ENCODE measurements at places on chromosomes 12 and 14.
A peak's percentile ranks its signal among the peaks of the same experiment; 100 is the strongest.

- ATAC-seq, result peak; percentile 48
These were observed 2.4 kb downstream of the SINHCAF start for GRCh38 chr12:31323391-31324115.

GRCh38 chr14:104473244-104473565 lies 106.4 kb upstream of the C14orf180 start:
- no peak for ATAC-seq

GRCh38 chr12:127060310-127060847 lies 1206.6 kb upstream of the TMEM132C start:
- no peak for ATAC-seq

GRCh38 chr12:64147875-64148274 lies 74.2 kb downstream of the KICS2 start:
- no peak for ATAC-seq

GRCh38 chr14:75738192-75738591 lies 77.1 kb downstream of the TTLL5 start:
- no peak for ATAC-seq

DNA sequence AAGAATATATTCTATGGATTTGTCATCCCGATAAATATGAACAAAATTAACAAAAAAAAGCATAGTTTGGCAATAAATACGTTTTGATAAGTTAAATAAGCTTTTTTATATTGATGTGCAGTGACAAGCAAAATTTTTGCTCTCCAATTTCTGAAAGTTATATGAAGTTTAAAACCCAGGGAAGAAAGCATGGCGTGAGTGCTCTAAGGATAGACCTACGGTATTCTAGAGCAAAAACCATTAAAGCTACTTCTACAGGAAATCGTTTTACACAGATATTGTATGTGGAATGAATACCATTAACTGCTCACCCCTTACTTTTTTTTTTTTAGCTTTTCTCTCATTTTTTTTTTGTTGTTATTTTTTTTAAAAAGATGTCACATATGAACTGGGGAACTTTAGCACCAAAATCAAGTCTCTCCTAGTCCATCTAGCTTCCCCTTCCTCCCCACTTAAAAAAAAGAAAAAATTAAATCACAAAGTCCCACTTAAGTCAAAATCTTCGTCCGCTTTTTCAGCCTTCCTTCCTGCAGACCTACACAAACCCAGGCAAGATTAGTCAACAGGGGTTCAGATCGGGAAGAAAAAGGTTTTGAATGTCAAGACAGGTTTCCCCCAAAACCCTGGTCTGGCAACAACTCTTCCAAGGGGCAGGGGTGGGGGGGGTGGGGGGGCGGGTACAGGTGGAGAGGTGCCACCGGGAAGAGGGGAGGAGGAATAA lies 4.4 kb downstream of the ZFP36L1 start:
- no peak for ATAC-seq

- ATAC-seq, result peak; percentile 74
These were observed 6.0 kb upstream of the SDSL start for GRCh38 chr12:113416091-113416754.

DNA sequence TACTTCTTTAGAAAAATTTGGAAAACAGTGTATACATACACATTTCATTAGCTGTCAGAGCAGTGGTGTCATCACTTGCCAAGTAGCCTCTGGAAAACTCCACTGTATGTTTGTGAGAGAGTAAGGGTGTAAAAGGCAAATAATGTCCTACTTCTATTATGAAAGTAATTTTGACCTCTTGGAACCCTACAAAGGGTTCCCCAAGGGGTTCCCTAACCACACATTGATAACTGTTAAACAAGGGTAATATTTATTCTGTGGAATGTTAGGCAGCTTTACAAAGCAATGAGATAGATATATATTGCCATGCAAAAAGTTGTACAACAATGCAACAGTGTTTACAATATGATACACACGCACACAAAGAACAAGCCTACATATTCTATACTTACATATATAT lies 18.6 kb upstream of the DHRS2 start:
- no peak for ATAC-seq

DNA sequence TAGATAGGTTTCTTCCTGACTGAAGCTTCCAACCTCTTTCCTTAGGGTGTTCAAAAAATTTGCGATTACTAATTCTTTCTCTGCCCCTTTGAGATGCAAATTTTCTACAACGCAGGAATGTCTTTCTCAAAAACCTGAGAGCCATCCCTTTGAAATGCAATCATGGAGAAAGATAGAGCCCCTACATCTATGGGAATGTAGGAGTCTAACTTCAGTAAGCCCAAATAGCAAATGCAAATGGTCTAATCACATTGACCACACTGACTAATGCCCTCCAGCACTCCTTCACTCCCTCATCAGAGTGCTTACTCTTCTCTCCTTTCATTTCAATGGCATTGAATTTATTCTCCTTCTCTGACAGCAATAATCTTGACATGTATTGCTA lies 107.1 kb downstream of the SLC6A15 start:
- no peak for ATAC-seq

DNA sequence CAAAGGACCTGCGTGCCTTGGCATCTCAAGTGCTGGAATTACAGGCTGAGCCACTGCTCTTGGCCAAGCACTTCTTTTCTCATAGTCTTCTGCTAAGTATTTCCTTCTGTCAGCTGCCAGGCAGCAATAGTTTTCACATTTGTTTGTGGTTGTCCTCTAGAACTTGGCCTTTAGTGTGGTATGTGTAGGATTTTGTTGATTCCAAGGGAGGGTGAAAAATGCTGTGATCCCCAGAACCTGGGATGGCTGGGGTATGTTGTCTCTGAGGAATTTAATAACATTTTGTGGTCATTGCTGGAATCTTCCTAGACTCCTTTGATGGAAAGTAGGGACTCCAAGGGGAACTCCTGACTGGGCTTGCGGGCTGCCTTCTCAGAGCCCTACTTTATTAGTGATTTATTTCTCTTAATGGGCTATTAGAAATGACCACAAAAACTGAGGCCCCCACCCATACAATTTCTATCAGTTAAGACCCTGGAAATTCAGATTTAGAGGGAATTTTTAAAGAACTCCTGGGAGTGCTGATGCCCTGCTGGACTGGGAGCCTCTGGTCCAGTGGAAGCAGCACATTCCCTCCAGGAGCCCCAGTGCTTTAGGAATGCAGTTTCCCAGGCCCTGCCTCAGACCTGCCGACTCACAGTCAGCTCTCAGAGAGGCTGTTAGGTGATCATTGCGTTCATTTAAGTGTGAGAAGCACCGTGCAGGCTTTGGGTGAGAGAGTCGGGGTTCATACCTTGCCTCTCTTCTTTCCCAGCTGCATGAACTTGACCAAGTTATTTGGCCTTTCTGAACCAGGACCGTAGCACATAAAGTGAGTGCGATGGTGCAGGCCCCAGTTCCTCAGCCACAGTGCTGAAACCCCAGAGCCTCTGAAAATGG lies 22.7 kb downstream of the TRAF3 start:
- ATAC-seq, result no peak

DNA sequence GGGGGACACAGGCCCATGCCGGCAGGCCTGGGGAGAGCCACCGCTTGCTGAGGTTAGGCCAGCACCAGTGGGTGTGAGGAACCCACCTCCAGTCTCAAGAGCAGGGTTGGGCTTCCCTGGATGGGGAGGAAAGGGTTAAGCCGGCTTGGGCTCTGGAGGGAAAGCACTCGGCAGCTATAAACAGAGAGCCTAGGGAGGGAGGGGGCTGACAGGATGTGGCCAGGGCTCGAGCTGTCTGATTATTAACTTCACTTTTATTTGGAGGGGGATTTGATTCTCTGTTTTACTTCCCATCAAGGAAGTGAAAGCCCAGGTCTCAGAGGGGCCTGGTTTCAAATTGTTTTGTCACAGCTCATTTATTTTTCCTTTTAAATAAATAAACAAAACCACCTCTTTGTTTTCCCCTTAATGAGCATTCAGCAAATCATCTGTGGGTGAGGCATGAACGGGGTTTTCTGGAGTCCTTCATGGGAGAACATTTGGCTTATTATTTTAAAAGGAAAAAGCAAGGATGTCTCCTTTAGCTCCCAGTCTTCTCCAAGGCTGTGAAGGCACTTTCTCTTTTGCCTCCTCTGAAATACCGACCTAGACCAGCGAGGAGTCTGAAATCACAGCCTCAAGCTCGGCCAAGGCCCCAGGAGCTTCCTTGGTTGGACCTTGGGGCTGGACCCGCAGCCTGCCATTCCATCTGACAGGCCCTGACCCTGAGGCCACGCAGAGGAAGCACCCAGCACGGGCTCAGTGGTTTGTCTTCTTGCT lies 21.9 kb upstream of the ZFP36L1 start:
- ATAC-seq, result peak; percentile 69

DNA sequence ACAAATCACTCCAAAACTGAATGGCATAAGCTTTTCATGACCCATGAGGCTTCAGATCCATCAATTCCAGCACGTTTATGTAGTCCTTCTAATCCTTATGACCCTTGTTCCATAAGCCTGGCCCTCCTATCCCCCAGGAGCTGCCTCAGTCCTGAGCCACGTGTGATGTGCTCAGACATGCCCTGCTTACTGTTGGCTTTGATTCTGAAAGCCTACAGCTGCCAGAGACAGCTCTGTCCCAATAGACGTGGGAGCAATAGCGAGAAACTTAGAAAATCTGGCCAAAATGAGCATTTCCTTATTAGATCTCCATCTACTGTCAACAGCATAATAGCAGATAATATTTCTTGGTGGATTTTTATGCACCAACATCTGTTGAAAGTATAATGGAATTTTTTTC lies 33.2 kb downstream of the DUSP6 start:
- ATAC-seq, result no peak

DNA sequence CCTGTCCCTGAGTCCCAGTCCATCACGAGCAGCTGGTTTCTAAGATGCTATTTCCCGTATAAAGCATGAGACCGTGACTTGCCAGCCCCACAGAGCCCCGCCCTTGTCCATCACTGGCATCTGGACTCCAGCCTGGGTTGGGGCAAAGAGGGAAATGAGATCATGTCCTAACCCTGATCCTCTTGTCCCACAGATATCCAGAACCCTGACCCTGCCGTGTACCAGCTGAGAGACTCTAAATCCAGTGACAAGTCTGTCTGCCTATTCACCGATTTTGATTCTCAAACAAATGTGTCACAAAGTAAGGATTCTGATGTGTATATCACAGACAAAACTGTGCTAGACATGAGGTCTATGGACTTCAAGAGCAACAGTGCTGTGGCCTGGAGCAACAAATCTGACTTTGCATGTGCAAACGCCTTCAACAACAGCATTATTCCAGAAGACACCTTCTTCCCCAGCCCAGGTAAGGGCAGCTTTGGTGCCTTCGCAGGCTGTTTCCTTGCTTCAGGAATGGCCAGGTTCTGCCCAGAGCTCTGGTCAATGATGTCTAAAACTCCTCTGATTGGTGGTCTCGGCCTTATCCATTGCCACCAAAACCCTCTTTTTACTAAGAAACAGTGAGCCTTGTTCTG lies 41.6 kb downstream of the DAD1 start:
- ATAC-seq, result no peak

DNA sequence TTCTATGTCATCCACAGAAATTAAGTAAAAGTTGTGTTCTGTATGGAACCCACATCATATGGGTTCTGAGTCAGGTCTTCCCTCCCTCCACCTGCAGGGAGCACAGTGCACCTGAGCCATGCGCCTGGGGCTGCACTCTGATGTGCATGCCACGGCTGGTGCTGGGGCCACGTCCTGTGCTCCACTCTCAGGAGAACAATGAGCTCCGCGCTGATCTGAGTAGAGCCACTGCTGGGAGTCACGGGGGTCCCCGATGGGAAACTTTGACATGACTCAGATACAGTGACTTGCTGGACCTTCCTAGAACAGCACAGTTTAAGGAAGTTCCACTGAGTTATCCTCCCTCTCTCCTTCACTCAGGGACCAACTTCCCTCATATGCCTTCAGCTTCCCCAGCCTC lies 683.4 kb downstream of the TMEM121 start:
- ATAC-seq, result no peak

GRCh38 chr12:52403561-52403960 lies 2.6 kb downstream of the KRT82 start:
- no peak for ATAC-seq

DNA sequence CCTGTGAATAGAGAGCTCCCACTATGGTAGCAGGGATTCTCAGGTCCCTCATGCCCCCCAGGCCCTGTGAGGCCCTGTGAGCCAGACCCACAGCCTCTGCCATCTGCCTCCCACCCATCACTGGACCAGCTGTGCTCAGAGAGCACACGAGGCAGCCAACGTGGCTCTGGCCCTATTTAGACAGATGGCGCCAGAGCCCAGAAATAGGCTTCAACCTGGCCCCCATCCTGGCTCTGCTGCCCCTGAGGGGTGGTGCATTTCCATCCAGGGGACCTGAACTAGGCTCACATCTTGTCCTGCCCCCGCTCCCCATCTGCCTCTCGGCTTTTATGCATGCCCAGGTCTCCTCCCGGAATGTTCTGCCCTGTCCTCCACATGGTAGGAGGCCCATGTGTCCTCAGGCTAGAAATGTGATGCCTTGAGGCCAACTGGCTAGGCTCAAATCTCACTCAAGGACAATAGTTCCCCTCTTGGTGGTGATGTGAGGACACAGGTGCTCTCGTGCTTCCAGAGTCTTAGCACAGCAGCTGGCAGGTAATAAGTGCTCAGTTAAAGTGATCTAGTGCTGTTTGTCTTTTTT lies 18.9 kb downstream of the TMEM63C start:
- ATAC-seq, result no peak

DNA sequence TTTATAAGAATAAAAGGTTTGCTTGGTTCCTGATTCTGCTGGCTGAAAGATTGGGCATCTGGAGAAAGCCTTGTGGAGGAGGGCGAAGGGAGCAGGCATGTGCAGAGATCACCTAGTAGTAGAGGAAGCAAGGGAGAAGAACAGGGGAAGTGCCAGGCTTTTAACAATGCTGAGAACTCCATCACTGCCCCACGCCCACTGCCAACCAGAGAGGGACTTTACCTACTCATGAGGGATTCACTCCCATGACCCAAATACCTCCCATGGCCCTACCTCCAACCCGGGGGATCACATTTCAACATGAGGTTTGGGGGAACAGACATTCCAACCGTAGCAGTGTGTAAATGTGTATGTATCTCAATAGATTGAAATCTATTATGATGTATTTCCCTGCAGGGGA lies 360.3 kb downstream of the GLT1D1 start:
- ATAC-seq, result no peak

DNA sequence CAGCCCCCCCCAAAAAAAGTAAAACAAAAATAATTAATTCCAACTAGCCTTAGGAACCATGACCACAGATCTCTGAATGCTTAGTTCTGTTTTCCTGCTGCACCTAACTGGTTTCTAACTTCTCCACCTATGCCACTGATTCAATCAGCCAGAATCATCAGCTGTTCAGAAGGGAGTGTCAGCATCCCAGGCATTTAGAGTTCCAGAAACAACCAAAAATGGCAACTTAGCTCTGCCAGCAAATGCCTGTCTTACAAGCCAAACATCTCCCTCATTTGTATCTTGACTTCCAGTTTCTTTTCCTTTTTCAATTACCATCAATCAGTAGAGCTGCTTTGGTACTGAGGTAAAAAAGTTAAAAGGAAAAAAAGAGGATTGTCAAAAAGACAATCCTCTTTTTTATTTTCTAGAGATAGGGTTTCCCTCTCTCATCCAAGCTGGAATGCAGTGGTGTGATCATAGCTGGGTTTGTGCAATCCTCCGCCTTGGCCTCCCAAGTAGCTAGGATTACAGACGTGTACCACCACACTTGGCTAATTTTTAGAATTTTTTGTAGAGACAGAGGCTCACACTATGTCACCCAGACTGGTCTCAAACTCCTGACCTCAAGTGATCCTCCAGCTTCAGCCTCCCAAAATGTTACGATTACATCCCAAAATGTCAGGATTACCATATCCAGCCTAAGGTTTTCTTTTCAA lies 45.2 kb upstream of the ISM2 start:
- ATAC-seq, result no peak

Measured in stimulated activated memory B cell treated with anti-CD40 and anti-IgM and Interleukin-4, amounts not matched to agents 10 μg/mL and 1 μg/mL and 100 μg/mL, for 72 hours (primary cell).